NCI-H1105 (cell line): ENCODE measurements at places on chromosomes 7 and 10.

DNA sequence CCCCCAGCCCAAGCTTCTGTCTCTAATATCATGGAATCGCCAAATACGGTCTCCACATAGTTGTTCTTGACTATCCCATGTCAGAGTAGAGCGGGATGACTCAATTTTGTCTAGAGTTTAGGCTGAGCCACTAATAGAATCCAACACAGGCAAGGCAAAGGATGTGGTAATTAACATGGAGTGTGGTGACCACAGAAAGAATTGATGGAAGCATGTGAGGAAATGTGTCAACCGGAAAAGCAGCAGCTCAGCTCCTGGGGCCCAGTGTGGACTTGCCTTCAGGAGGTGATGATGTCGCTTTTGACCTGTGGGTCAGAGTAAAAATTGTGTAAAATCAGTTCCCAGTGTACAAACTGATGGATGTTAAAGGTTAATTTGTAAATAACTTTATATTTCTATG, 139.3 kb upstream of the KLF6 start:
- DNase-seq, result no peak

DNA sequence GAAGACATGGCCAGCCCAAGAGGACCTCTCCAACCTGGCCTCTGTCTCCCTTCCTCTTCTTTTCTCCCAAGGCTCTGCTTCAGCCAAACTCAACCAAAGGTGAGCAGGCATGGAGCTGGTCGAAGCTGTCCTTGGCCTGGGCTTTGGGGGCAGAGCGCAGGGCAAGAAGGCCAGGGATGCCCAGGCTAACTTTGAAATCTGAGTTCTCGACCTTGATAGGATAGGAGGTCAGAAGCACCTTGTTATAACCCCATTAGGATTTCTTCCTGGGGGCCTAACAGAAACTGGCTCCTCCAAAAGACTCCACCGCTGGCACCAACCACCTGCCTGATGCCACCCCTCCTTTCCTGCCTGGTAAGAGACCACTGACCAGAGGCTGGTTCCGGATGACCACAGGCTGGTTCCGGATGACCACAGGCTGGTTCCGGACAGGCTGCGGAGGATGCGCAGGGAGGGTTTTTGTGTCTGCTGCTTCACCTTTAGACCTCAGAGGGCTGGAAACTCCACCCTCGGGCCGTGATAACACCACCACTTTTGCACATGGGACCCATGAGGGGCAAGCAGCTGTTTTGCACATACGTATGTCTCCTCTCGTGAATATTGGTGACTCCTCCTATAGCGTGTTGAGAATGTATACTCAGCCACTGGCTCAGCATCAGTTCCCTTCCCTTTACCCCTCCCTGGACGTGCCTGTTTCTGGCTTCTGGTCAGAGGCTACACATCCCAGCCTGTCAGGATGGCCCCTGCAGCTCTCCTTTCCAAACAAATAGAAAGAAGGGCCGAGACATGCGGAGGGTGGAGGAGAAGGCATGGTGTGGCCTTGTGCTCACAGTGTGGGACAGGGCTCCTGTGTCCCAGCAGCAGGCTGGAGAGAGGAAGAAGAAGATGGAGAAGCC, 140.1 kb downstream of the DNAJB6 start:
- DNase-seq, result no peak

DNA sequence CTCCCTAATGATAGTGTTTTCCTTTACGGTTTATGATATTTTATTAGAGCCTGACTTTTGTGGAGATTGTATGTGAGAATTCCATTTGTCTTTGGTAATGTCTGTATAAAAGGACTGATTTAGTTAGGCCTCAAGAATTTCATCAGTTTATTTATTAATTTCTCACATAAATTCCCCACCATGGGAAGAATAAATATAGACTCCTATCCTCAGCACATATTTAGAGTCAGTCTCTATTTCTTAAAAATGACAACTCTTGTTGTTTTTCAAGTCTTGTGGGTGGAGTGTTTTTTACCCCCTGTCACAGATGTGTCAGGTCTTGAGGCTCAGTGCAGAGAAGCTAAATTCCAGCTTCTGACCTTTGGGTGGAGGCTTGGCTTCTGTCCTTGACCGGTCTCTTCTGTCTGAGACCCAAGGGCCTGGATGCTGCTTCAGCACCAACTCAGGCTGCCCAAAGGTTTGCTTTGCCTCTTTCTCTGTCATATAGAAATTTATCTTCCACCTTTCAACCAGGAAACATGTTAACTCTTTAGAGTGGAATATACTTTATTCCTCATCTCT, 117.3 kb upstream of the INHBA start:
- no peak for DNase-seq

DNA sequence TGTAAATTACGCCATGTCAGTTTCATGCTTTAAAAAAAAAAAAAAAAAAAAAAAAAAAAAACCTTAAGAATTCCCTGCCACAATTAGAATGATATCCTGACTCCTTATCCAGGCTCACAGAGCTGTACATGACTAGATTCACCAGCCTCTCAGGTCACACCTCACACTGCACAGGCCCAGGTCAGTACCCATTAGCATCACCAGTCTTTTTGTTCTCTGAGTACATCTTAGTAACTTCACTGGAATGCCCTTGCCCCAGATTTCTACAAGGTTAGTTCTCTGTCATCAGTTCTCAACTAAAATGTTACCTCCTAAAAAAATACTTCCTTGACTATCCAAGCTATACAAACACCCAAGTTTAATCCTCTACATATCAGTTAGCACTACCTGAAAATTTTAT, 211.0 kb downstream of the LRRN3 start:
- DNase-seq, result no peak

- DNase-seq, result no peak
These were observed 236.9 kb downstream of the PRKG1 start for GRCh38 chr10:51311228-51311627.

DNA sequence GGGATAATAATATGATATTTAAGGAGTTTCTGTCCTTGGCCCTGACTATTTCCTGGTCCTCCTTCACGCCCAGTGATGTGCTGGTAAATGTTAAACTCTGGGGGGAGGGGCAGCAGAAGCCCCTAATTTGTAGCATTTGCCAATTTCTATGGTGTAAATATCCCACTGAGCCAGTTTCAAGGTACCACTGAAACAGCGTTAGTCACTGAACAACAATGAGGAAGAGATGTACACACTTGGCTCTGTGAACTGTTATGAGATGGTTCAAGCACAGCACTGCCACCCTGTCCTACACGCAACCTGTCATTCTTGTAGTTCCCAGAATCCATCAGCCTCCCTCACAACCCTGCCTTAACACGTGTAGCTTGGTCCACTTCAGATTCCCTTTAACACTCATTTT, 39.8 kb downstream of the MET start:
- no peak for DNase-seq

GRCh38 chr10:97596101-97597082, 6.9 kb downstream of the C10orf62 start:
- no peak for DNase-seq

- DNase-seq, result no peak
These were observed 491.0 kb upstream of the FOXK1 start for GRCh38 chr7:4191046-4191445.

GRCh38 chr7:155913719-155914118, 101.5 kb upstream of the SHH start:
- DNase-seq, result no peak

DNA sequence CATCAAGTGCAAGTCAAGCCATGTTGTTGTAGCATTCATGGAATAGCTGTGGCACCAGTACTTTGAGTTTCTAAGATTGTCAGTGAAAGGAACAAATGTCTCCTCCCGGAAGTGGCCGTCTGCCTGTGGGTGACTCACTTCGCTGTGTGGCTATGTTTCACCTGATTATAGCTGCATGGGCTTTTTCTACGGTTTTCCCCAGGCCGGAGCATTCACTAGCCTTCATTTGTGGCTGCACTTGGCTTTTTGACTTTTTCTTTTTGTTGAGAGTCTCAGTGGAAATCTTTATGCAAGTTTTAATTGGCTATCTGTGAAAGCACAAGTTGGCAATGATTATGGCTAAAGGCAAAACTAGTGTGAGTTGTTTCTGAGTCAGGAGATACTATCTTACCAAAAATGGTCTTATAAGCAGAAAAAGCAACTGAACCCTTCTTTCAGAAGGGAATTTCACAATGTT, 35.0 kb downstream of the SRI start:
- no peak for DNase-seq

GRCh38 chr10:120517881-120518484, 61.0 kb downstream of the PLPP4 start:
- DNase-seq, result no peak

- DNase-seq, result no peak
These were observed 281.2 kb downstream of the SKAP2 start for GRCh38 chr7:26583094-26583648.

GRCh38 chr7:2978408-2978807, 65.3 kb downstream of the CARD11 start:
- DNase-seq, result no peak

DNA sequence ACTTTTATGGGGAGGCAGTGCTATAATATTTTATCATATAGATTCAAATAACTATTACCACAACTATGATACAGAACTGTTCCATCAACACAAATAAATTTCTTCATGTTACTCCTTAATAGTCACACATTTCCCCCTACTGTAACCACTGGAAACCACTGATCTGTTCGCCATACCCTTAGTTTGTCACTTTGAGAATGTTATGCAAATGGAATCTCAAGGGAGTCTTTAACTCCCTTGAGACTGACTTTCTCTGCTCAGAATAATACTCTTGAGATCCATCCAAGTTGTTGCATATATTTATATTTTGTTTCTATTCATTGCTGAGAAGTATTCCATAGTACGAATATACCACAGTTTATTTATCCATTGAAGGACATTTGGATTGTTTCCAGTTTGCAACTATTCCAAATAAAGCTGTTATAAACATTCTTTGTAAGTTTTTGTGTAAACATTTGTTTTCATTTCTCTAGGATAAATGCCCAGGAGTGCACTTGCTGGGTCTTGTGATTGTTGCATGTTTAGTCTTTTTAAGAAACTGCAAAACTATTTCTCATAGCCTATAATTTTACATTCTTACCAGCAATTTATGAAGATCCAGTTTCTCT, 19.7 kb upstream of the PON2 start:
- no peak for DNase-seq

GRCh38 chr10:43013065-43013464, 63.8 kb upstream of the RET start:
- DNase-seq, result no peak

DNA sequence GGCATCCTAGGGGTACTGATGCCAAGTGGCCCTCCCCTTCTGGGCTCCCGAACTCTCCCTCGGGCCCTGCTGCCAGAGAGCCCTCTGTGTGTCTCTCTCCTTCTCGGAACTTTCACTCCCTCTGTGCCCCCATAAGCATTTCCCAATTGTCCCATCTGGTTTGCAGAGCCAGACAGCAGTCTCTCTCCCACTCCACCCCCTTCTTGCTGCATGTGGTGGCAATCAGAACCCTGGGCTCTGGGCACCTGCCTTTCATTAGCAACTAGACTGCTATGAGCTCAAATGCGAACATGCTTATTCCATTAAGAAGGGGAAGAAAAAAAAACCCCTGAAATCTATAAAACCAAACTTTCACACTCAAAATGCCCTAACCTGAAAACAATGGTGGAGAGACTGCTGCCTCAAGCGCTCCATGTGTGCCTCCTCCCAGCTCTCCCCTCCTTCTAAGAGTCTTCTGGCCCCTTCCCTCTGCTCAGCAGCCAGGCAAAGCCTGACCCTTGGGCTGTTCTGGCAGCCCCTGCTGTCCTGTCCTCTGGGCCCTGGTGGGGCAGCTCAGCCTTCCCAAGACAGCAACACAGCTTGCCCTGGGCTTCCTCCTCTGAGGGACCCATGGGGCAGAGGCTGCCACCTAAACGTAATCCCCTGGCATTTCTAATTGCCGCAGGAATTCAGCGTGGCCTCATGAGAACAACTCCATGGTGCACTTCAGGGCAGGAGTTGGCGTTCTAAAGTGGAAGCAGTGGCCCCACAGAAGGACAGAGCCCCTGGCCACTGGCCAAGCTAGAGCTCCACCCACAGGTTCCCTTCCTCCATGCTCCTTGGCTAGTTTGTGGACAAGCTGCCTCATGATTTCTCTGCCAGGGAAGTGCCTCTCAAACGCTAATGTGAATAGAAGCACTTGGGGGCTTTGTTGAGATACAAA, 415.4 kb downstream of the PLXNA4 start:
- DNase-seq, result no peak

DNA sequence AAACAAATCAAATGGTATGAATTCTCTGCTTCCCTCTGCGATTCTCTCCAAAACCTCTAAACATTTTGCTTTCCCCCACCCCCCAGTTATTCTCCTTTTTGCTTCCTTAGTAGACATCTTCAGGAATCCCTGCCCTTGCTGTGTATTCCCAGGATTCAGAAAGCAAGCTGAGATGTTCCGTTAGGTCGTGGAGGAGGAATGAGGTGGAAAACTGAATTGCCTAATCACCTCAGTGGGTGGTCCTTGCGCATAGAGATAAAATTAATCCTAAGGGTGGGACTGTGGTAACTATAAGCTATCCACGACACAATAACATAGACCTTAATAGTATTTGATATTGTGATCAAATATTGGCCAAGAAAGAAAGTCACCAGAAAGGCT, 49.1 kb upstream of the SEMA3C start:
- no peak for DNase-seq

- DNase-seq, result no peak
These were observed 121.0 kb downstream of the HIP1 start for GRCh38 chr7:75617634-75618234.

GRCh38 chr7:16564909-16565426, 38.3 kb downstream of the LRRC72 start:
- DNase-seq, result peak; percentile 50

DNA sequence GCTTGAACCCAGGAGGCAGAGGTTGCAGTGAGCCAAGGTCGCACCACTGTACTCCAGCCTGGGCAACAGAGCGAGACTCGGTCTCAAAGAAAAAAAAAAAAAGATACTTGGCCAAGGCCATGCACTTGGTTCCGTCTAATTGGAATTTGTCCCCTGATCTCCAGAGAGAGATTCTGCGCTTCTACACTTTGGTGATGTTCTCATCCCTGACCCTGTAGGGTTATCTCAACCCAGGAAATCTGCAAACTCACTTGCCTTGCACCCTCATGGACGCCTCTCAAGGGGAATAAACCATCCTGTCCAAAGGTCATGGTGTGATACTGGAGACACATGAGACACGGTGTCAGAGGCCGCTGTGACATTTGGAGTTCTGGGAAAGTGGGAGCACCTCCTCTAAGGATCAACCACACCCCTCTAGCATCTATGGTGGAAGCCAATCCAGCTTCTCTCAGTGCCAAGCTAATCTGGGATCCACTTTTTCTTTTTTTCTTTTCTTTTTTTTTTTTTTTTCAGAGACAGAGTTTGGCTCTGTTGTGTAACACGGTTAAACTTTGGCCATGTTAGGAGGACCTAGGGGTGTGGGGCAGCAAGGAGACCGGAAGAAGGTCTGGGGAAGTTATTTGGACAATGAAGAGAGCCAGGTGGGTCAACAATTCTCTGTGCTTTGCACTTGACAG, 7.8 kb upstream of the POR start:
- no peak for DNase-seq

- DNase-seq, result no peak
These were observed 7.7 kb downstream of the CREB3L2 start for GRCh38 chr7:137994216-137994615.

DNA sequence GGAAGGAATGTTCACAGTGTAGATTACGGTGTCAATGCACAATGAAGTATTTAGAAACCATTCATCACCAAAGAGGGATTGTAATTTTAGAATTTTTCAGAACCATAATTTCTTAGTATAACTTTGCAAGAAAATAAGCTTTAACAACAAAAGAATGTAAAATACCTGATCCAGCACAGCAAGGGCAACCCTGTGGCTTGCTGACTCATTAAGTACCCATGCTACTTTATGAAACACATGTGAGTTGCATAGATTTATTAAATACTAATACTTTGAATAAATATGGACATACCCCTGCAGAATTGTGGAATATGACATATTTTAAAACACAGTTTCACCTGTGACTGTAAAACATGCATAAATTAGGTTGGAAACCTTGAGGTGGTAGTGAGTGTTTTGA, 281.3 kb downstream of the ZNF248 start:
- DNase-seq, result no peak
